ENCODE measurements at places on chromosomes 7 and 10. TPM values are rescaled to one million over a fixed set of nuclear protein-coding genes. Genes with fewer than 3 reads are reported as not detected.

DNA sequence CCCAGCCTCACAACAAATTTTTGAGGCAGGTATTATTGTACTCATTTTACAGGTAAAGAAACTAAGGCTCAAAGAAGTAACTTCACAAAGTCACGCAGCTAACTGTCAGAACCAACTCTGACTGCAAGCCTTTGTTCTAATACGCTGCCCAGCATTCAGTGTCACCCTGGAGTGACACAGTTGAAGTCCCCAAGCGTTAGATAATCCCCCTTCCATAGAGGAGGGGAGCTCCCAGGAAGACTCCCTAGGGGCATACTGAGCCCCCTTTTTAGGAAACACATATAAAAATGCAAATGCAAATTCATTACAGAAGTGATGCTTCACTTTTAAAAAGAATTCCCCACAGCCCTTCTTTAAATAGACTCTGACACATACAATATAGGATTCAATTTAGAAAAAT lies 101.0 kb upstream of the MACROH2A2 start:
- DNase-seq, result no peak

- DNase-seq, result no peak
Measured at GRCh38 chr10:4742217-4742616, 83.8 kb upstream of the AKR1E2 start.

DNA sequence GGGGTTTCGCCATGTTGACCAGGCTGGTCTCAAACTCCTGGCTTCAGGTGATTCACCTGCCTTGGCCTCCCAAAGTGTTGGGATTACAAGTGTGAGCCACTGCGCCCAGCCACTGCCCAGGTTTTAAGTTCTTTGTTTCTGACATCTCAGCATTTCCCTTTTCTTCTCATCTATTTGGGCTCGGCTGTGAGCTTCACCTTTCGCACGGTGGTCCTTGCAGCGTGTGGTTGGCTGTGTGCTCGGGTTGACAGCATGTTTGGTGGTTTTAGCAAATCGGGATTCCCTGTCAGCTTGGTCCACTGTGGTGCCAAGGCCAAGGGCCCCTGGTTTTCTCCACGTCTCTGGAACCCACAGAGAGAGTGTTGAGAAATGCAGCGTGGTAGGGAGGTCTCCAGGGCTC lies 138.8 kb downstream of the DNAJB6 start:
- DNase-seq, result no peak

DNA sequence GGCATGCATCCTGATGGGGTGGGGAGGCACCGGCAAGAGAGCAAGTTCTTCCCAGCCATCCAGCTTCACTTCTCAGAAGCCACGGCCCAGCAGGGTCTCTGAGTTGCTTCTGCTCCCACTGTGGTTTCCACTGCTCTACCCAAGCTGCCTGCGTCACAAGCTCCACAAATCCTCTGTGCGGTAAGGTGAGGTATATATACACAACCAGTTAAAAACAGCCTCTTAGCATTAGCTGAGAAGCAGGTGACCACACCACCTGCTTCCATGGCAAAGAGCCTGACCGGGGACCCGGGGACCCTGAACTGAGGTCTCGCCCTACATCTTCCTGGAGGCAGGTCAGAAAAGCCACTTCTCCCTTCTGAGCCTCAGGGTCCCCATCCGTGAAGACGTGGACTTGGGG lies 46.9 kb upstream of the NPFFR1 start:
- no peak for DNase-seq

GRCh38 chr7:36396150-36396549 lies 6.5 kb downstream of the ANLN start:
- DNase-seq, result no peak

- no peak for DNase-seq
Measured at GRCh38 chr10:8069108-8069507, 14.6 kb downstream of the GATA3 start.

GRCh38 chr10:88792661-88793060 lies 9.9 kb upstream of the LIPM start:
- peak; percentile 13 for DNase-seq

DNA sequence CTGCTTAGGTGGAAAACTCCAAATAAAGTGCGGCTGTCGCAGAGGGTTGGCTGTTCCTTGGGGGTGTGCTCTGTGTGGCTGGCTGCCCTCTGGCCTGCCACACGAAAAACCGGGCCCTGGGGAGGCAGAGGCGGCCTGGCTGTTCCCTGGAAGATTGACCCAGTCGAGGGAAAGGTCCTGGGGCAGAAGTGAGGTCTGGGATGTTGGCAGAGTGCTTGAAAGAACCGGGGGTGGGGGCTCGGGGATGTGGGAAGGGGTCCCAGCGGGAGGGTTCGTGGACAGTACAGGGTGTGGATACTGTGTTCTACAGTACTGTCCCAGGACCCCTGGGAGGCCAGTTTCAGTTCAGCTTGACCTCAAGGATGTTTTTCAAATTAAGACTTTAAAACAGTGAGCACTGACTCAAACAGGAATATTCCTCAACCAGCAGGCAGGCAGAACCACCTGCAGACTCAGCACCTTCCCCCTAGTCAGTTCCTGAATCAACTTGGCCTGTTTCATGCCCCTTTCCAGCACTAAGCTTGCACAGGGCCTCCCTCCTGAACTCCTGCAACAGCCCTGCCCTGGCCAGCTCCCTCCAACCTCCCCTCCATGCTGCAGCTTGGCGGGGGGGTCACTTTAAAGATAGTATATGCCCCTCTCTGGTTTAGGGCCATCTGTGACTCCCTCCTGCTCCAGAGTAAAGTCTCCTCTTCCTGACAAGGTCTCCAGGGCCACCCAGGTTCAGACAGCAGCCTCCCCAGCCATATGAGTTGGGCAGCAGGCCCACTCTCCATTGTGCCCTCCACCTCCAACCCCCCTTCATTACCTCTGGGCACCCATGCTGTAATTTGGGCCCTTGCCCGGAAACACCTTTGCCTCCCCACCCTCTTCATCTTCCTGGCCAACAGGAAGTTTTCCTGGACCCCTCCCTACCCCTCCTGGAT lies 3.2 kb upstream of the ATP6V1F start:
- no peak for DNase-seq

DNA sequence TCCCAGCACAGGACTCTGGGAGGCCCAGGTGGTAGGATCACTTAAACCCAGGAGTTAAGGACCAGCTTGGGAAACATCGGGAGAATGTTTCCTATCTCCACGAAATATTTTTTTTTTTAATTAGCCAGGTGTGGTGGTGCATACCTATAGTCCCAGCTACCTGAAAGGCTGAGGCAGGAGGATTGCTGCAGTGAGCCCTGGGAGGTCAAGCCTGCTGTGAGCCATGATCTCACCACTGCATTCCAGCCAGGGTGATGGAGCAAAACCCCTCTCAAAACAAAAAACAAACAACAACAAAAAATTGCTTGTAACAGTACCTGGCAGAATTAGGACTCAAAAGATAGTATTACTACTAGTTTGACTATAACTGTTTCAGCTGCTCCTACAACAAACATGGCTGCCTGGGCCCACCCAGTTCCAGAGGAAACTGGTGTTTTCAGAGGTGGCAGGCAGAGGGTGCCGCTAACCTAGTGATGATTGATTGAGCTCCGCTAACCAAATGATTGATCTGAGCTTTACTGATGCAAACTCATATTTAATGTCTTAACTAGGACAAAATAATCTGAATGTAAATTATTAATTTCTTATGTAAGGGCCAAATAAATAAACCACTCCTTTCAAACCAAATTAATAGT lies 57.0 kb downstream of the AP3M1 start:
- DNase-seq, result no peak

GRCh38 chr7:32670110-32671025 lies 175.1 kb downstream of the AVL9 start:
- DNase-seq, result no peak

DNA sequence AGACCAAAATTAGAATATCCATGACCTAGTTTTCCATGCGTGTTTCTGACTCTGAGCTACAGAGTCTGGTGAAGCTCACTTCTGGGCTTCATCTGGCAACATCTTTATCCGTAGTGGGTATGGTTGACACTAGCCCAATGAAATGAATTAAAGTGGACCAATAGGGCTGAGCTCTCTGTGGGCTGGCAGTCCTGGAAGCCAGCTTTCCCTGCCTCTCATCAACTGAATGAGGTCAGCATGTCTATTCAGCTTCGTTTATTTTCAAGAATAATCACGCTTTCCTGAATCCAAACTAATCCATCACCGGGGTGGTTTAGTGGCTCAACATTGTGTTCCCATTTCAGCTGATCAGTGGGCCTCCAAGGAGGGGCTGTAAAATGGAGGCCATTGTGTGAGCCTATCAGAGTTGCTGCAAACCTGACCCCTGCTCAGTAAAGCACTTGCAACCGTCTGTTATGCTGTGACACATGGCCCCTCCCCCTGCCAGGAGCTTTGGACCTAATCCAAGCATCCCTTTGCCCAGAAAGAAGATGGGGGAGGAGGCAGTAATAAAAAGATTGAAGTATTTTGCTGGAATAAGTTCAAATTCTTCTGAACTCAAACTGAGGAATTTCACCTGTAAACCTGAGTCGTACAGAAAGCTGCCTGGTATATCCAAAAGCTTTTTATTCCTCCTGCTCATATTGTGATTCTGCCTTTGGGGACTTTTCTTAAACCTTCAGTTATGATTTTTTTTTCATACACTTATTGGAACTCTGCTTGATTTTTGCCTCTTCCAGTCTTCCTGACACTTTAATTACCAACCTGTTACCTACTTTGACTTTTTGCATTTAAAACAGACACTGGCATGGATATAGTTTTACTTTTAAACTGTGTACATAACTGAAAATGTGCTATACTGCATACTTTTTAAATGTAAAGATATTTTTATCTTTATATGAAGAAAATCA lies 35.5 kb downstream of the CAV1 start:
- no peak for DNase-seq

- DNase-seq, result no peak
Measured at GRCh38 chr10:83214136-83214535, 925.2 kb upstream of the GHITM start.

DNA sequence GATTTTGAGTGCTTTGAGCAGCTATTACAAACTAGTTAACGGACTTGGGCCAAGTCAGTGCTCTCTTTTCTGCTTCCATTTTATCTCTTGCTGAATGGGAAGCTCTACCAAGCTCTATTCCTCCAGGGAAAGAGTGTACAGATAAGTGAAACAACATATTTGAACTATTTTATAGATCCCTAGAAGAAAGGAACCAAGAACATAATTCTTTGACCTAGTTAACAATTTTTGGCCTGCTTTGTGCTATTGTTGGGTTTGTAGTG lies 244.8 kb downstream of the PRKG1 start:
- no peak for DNase-seq

DNA sequence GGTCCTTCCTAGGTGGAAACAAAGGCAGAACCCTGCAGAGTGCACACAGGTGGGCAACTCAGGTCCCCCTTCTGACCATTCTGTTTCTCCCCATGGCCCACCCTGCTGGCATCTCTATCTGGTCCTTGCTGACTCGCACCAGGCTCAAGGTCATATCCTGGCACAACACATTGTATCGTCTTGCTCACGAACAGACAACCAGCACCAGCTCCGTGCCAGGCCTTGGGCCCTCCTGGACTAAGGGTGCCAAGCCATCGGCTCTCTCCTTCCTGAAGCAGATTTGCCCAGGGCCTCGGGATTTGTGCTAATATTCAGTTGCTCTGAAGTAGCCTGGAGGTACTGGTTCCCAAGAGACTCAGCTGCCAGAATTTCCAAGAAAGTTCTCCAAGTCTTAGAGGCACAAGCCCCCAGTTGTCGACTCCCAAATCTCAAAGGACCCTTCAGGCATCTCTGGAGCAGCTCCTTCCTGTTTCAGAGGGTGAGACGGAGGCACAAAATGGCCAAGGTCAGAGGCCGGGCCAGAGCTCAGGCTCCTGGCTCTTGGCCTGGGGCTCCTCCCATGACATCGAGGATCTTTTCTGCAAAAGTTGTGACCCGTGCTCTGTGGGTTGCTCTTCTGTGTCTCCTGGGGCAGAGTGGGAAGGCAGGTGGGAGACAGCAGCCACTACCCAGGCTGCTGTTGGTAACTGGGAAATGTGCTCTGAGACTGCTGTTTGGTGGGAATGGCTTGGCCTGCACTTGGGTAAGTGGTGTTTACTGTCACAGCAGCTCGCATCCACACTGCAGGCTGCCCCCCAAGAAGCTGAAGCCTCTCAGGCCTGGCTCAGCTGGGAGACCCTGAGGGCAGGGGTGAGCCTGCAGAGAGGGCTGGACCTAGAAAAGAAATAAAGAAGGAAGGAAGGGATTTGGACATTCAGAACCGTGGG lies 121.3 kb downstream of the RGS10 start:
- no peak for DNase-seq

DNA sequence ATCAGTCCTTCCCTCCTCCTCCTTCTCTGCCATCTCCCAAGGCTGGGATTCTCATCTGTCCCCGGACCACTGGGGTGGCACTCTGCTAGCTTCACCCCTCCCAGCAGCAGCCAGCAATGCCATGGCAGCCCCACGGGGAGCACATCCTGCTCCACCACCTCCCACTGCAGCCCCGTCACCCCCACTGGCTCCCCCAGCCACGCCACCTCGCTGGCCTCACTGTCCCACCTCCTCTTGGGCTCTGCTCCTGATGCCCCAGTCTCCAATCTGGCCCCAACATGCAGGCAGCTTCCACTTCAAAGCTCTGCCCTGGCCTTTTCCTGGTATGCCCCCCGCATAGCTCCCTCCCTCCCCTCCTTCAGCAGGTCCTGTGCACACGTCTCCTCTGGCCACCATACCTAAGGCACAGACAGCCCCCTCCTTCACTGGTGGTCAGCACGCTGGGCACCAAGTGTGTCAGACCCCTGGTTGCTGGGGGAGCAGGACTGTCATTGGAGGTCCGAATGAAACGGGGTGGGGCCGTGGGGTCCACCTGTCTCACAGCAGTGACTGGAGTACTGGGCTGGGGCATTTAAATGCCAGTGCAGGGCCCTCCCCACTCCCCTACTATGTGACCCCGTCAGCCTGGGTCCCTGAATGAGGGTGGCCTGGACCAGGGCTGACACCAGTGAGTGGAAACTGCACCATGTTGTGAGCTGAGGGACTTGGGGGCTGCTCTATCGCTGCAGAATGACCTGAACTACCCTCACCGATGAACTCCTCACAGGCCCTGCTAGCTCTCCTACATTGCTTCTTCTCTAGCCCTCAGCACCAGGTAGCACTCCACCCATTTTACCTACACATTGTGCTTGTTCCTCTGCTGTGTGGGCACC lies 38.7 kb downstream of the RASGEF1A start:
- DNase-seq, result no peak

GRCh38 chr10:78808736-78809367 lies 259.9 kb upstream of the ZMIZ1 start:
- no peak for DNase-seq

- no peak for DNase-seq
Measured at GRCh38 chr7:130090745-130091532, 20.6 kb downstream of the KLHDC10 start.

- no peak for DNase-seq
Measured at GRCh38 chr10:79054203-79055099, 14.3 kb upstream of the ZMIZ1 start.

Gene PLXNA4
- 0.53 TPM for polyA plus RNA-seq

Gene NANOS1
- 0.12 TPM for polyA plus RNA-seq

Gene MINDY4
- 0.45 TPM for polyA plus RNA-seq

Gene HGF
- not detected for polyA plus RNA-seq

Gene ACSM6
- 0.10 TPM for polyA plus RNA-seq

Gene CDK14
- 0.22 TPM for polyA plus RNA-seq

Gene PRSS37
- polyA plus RNA-seq, result not detected

Gene FFAR4
- not detected for polyA plus RNA-seq

Measured in immature natural killer cell (primary cell).